ENCODE measurements at places on chromosomes 1 and 21.

DNA sequence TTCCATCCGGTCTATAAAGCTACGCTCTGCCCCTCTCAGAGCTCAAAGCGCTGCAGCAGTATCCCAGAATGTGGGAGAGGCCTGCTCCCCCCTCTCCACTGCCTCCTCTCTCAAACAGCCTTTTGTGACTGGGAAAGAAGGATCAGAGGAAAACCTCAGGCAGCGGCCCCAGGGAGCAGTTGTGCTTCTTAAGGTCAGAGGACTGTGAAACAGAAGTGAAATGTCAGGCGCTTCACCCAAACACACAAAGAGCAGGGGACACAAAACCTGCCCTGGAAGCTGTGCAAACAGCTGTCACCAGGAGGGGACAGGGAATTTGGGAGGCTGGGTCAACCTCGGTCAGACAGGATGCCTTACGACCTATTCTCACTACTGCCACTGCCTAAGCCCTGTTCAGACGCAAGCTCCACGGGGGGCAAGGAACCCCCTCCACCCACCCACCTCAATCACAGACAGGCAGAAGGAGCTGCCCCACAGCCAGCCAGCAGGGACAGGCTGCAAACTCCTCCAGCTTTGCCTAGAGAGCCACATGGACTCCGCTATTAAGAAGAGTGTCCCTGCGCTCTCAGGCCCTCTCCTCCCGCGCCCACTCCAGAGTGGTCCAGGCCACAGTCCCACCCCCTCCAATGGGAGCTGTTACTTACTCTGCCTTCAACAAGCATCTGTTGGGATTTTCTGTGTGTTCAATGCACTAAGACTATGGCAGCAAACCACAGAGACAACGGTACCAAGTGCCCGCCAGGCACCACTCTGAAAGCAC lies 14.6 kb downstream of the SSBP3 start:
- no peak for DNase-seq

- no peak for DNase-seq
These were observed 47.4 kb downstream of the KCNN3 start for GRCh38 chr1:154822717-154823116.

DNA sequence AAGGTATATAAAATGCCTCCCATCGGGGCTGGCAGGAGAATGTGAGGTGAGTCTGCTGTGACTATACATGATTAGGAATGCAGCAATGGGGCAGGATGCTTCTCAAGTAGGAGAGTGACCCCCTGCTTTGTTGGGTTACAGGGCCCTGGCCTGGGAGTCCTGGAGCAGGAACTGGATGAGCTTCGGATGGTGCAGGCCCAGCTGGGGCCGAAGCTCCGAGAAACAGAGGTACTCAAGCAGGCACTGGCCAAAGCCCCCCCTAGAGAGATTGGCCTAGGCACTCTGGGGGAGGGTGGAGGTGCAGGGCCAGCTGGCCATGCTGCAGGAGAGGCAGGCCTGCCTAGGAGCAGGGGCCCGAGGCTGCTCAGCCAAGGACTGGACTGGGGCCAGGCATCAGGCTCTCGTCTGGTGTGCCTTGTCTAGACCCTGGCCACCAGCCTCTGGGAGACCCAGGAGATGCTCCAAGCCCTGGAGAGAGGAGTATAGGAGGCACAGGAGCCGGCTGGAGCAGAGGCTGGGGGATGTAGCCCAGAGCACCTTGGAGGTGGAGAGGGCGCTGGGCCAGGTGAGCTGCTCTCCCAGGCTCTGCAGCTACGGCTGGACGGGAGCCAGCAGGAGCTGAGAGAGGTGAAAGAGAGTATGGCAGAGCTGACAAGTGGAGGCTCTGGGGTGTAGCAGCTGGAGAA lies 32.8 kb upstream of the PKP1 start:
- no peak for DNase-seq

- DNase-seq = no peak
These were observed 35.7 kb upstream of the BCL9 start for GRCh38 chr1:147505568-147505967.

DNA sequence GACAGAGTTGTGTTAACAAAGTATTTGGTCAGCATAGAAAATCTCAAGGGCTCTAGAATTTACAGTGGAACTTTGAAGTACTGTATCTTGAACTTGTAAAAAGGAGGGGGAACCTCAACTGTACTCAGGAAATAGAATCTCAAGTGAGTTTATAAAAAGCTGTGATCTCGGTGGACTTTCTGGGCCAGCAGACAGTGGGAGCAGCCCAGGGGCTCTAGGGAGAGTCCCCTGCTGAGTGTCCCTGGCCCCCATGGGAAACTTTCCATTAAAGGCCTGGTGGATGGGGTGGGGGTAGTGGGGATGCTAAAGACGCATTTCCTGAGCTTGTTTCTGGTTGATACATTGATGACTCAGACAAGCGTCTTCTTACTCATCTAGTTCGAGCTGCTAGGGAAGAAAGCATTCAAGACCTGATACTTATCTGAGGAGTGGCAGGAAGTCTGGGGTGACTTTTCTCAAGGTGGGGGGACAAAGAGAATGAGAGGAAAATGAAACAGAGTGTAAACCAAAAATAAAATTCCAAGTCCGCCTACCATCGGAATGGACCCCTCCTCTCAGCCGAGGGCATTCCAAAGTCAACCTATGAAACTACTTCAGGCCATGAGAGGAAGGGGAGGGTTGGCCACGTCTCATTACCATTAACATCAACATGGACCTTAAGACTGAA lies 65.5 kb downstream of the NID1 start:
- no peak for DNase-seq

DNA sequence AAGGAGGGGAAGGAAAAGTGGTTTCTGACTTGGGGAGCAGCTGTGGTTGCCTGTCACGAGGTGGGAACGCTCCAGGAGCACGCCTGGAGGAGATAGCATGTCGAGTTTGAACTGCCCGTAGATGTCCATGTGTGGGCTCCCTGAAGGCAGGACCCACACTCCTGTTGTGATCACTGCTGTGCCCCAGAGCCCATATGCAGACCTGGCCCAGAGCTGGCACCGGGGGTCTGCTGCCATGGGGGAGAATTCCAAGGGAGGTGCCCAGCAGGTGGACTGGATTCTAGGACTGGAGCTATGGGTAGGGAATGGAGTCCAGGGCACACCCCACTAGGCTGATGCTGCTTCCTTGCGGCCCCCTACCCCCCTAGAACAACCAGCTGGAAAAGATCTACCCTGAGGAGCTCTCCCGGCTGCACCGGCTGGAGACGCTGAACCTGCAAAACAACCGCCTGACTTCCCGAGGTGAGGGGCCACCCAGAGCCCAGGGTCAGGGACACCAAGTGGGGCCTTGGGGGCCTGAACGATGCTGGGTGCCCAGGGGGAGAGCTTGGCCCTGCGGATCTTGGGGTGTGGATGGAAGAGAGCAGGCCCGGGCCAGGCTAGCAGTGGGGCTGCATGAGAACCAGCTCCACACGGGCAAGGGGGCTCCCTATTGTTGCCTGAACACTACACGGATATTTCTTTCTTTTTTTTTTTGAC lies 9.3 kb downstream of the PODN start:
- DNase-seq = no peak

DNA sequence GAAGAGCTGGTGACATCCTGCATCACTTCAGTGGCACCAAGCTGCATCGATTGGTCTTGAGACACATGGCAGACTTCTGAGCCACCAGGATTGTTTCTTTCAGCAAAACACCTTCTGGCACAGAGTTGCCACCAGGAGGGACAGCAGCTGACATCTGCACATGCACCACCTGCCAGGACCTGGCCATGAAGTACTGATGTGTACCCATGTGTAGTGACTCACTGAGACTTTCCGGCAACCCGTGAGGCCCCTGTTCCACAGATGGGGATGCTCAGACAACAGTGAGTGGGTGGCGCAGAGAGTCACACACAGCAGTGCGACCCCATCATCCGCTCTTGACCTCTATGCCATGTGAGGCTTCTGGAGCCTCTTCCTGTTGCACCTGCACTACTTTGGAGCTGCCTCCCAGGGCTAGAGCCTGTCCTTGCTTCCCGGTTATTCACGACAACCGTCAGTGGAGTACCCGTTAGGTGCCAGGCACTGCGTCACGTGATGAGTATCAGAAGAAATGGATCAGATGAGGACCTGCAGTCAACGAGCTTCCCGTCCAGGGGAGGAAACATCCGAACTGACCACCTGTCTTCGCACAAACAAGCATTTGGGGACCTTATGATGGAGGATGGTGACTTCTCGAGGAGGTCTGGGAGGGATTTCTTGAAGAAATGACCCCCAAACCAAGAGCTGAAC lies 80.5 kb upstream of the VAMP3 start:
- DNase-seq = no peak

GRCh38 chr1:10806966-10807365 lies 10.5 kb upstream of the CASZ1 start:
- no peak for DNase-seq

DNA sequence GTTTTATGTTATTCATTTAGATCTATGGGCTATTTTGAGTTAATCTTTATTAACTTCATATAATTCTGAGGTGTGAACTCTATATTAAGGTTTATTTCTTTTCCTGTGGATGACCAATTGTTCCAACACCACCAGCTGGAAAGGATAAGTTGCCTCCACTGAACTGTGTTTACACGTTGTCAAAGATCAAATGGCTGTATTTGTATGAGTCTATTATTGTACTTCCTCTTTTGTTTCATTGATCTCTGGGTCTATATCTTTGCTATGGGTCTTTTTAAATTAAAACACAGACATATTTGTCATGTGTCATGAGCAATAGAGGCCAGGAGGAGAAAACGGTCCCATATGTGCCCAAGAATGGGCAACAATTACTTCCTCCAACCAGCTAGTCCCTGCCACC lies 5.2 kb upstream of the MAB21L3 start:
- DNase-seq = no peak

Measured in iPS DF 6.9 (cell line).